ENCODE measurements at places on chromosomes 12 and 14.

DNA sequence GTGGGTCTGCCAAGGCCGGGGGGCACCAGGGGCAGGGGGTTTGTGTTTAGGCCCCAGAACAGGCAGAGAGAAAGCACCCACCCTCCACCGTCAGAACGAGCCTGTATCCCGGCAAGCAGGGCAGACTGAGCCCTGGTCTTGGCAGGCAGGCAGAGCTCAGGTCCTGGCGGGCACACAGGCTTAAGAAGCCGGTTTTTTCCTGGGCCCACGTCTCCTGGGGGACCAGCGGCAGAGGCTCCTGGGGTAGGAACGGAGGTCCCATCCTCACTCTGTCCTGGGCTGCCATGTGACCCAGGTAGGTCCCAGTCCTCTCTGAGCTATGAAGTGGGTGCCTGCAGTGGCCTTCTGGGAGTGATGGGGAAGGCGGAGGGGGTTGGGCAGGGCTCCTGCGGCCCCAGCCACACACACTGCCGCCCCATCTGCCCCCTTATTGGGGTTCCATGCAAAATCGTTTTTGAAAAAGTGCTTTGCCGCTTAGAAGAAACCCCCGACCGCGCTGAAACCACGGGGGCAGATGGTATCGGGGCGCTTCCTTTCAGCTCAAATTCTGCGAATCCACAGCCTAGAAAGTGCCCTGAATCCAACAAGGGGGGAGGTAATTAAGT, 24.2 kb downstream of the SH2B3 start:
- no peak for DNase-seq

DNA sequence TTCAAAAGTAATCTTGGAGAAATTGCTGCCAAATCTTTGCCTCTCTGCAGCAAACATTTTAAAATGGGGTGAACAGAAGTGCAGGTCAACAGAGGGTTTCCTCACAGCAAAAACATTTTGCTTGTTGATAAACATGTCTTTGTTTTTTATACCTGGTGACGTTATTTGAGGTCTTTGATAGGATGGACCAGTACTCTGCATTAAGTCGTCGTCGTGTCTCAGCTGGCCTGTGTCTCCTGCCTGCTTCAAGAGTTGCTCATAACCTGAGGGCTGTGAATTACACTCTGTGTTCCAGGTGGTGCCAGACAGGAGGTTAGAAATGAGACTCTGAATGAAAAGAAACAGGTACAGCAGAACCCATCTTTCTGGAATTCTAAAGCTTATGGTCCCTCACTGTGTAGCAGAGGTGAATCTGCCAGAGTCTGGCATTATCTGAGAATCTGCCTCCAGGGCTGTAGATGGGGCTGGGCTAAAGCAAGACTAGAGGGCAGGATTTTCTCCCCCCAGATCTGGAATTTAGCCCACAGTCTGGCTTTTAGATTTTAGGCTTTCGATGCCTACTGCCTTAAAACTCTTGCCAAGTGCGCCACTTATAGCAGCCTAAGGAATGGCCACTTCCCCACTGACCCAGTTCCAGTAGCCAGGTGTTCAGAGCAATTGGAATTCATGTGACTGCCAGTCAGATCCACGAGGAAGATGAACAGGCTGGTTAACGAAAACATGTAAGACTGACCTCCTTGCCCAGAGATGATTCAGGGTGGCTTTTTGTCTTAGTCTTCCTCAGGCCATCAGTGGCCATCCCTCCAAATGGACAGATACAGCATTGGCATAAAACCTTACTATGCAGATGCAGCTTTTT, 161.2 kb downstream of the PRKCH start:
- DNase-seq = no peak

DNA sequence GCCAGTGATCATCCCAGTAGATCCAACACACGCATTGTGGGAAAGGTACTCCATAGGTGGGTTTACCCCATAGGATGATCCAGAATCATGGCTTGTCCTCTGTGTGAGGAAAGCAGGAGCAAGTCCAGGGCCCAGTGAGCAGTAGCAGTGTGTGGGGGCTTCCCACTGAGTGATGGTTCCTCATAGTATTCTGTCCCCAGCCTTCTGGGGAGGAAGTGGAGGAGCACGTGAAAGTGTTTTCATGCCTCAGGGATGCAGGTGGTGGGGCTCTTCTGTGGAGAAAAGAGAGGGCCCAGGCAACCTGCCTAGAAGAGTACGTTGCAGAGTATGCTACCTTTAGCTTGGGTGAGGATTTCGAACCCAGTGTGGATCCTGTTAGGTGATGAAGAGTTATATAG, 56.5 kb downstream of the SUSD6 start:
- no peak for DNase-seq

GRCh38 chr12:48183091-48183875, at the start of gene CCDC184:
TSS of gene CCDC184 (plus strand) at chr12:48183644. CDS start at chr12:48184123, 479 bp downstream.
- DNase-seq = peak; percentile 84

GRCh38 chr14:34502545-34503225, 36.8 kb downstream of the EAPP start:
- no peak for DNase-seq

DNA sequence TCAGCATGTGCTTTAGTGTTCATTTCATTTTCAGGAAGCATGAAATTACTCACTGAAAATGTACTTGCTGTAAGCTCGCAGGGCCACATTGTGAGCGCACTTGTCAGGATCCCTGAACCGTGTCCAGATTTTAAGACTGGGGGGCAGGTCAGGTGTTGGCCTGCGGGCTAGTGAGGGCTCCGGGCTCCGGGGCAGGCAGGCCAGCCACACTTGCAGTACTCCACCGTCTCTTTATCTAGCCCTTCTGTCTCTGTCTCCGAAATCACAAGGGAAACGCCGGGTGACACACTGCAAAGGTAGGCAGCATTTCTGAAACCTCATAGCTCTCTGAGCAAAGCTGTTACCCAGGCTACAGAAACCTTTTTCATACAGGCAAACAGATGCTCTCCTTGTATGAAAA, 98.7 kb downstream of the EML1 start:
- DNase-seq = no peak

DNA sequence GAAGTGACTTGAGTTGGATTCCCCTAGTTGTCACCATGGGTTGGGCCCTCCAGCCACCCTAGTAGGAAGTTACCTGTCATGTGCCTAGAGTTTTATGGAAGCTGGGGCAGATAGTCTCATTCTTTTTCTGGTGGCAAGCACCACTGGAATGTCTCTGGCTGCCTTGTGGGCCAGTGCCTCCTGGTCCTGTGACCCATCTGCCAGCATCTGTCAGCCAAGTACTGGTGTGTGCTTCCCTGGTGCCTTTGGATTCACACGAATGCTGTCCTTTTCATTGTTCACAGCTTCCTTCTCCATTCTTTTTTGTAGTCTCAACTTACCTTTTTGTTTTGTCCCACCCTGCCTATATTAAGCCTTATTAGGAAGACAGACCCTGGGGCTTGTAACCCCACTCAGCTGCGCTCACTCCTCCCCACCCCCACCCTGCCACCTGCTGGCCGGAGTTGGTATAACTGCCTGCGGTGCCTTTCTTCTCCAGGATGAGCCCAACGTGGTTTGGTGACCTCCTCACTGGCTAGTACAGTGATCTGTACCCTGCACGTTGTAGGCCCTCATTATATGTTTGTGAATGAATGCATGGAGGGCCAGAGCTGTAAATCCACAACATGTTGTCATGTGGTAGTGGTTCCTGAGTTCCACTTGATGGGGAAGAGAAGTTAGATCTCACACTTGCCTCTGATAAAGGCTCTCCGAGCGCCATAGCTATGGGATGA, 125.7 kb downstream of the TSPAN9 start:
- peak; percentile 57 for DNase-seq

- DNase-seq = no peak
These were observed 266.5 kb downstream of the PAWR start for GRCh38 chr12:79424109-79424721.

DNA sequence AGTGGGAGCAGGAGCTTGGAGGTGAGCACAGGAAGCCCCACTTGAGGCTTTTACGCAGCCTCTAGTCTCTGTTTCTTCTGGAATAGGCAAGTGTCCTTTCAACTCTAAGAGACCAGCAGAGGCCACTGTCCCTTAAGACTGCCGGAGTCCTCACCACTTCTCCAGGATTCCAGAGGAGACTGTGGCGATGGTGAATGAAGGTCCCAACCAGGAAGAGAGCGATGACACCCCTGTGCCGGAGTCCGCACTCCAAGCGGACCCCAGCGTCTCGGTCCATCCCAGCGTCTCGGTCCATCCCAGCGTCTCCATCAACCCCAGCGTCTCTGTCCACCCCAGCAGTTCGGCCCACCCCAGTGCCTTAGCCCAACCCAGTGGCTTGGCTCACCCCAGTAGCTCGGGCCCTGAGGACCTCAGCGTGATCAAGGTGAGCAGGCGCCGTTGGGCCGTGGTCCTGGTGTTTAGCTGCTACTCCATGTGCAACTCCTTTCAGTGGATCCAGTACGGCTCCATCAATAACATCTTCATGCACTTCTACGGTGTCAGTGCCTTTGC, 442 bp downstream of the FLVCR2 start:
- DNase-seq = no peak

GRCh38 chr12:2229661-2230539, 177.1 kb downstream of the CACNA1C start:
- DNase-seq = no peak

Data from right kidney (tissue), 9 donors.